Activated CD4-positive, alpha-beta T cell treated with anti-CD3 and anti-CD28 coated beads, Interleukin-2, Interleukin-4, amounts not matched to agents 100 ng/mL and 50 ng/mL, durations not matched to agents 16 hours and 8 hours (primary cell): ENCODE measurements at places on chromosomes 11 and 22.

- DNase-seq = no peak
Observed at GRCh38 chr11:90124946-90125345, 9.5 kb upstream of the NAALAD2 start.

DNA sequence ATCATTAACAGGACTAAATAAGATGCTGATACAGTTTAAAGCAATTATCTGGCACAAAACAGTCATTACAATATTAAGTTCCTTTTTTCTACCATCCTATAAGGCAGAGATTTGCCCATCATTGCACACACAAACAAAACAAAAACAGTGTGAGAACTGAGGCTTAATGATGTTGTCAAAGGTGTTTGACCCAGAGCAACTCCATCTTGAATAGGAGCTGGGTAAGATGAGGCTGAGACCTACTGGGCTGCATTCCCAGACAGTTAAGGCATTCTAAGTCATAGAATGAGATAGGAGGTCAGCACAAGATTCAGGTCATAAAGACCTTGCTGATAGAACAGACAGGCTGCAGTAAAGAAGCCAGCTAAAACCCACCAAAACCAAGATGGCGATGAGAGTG is 33.2 kb downstream of the CTSC start:
- no peak for DNase-seq

DNA sequence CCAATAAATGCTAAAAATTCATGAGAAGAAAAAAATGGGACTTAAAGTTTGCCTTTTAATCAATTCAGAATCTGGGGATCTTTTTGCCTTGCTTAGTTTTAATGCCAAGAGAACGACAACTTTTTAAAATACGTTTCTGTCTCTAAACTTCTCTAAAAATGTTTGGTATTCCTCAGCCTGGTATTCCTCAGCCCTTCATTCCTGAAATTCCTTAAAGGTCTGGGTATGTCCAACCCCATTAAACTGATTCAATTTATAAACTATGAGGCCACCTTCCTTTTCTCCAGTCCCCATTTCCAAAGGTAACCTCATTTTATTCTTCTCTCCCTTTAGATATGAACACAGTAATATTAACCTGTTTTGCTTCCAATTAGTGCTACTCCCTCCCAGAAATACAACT is 16.6 kb downstream of the POLA2 start:
- no peak for DNase-seq

- DNase-seq = no peak
Observed at GRCh38 chr11:85742873-85743275, 56.9 kb upstream of the CCDC89 start.

- no peak for DNase-seq
Observed at GRCh38 chr11:121422675-121423074, 29.4 kb upstream of the SORL1 start.

DNA sequence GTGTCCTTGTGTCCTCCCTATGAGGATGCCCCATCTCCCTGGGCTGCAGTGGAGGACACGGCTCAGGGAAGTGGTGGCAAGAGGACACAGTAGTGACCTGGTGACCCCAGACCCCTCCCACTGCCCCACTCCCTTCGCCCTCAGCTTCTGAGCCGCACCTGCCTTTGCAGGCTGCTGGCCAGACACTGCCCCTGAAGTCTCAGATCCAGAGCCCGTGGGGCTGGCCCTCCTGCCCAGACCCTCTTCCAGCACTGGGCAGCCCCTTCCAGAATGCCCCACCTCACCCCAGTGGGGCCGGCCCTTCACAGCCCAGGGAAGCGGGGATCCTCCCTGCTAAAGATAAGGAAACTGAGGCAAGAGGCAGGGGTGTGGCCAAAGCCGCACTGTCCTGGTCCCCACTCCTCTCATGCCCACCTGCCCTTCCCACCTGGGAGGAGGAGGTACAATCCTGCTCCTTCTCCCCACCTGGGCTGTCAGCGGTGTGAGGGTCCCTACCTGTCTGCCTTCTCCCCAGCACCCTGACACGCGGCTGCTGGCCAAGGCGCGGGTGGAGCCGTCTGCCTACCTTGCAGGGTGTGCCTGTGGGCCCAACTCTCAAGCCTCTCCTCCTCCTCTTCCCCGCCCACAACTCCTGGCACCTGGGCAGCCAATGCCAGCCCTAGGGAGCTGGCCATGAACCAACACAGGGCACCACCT is 17.3 kb downstream of the TRPM5 start:
- DNase-seq = no peak

- no peak for DNase-seq
Observed at GRCh38 chr11:75342231-75342918, 9.1 kb downstream of the ARRB1 start.

DNA sequence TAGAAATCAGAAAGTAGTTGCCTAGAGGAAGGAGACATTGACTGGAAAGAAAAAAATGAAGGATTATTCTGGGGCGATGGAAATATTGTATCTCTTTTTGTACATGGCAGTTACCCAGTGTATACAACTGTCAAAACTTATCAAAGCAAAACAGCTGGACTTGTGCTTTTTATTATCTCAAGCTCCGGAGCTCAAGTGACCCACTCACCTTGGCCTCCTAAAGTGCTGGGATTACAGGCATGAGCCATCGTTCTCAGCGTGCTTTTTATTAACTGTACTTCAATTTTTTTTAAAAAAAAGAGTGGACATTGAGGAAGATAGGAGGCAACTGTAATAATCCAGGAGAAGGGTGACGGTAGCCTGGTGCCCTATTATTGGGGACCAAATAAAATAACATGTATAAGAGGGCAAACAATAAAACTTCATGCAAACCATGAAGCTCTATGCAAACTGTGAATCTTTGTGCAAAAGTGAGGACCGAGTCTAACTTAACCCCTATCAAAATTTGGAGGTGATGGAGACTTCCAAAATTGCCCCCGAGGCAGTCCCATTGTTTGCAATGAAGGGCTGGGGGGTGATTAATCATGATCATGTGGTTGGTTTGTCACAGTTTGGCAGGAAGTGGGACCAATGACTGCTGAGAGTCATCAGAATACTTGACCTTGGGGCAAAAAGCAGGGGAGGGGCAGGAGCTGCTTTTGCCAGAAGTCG is 23.5 kb downstream of the FZD4 start:
- peak; percentile 3 for DNase-seq

DNA sequence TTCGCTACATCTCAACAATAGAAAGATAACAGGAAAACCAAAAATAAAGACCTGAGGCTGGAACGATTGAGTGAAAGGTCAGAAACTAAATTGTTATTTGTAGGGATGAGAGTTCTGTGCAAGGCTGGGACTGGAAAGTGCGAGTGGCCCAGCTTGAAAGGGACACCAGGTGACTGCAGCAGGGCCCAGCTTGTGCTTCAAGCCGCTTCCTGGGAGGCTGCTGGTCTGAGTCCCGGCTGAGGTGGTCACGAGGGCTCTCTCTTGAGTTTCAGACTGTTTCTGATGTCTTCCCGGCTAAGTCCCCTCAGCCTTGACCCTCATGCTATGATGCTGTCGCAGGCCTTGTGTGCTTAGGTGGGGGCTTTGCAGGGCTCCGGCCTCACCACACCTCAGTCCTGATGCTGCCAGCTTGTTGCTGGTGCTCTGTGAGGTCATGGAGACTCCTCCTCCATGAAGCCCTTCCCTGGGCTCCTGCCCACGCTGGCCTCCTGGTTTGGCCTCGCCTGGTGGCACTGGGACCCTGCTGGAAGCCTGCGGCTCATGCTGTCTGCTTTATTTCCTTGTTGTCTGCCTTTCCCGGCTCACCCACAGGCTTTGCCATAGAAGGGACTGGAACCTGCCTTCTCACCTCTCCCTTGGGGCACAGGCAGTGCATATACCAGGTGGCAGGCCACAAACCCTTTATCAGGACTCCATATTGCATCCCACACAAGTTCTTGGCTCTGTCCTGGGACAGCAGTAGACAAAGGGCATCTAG is 4.0 kb downstream of the BANF1 start:
- DNase-seq = no peak

DNA sequence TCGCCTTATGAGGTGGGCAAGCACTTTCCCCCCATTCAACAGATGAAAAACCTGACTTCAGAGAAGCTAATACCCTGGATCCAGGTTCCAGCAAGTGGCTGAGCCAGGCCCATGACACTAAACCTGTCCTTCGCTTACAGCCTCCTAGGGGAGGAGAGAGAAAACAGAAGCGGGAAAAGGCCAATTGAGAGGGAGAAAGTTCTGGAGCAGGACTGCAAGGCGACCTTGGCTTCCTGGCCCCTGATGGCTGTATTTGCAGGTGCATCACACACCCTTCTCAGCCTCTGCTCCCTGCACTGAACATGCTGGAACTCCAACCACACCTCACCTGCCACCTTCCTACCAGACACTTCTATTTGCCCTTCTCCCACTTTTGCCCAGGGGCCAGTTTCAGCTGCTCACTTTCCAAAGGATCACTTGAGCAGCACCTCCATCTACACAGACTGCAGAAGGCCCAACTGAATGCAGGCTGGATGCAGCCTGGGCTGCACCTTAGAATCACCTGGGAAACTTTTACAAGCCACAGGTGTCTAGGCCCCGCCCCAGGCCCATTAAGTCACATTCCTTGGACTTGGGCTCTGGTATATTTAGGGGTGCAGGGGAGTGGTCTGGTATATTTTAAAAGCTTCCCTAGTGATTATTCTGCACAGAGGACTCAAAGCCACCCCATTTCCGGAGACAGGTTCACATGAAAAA is 14.3 kb upstream of the ADA2 start:
- no peak for DNase-seq
